ENCODE measurements at places on chromosomes 1 and 21.
A peak's percentile ranks its signal among the peaks of the same experiment; 100 is the strongest.

DNA sequence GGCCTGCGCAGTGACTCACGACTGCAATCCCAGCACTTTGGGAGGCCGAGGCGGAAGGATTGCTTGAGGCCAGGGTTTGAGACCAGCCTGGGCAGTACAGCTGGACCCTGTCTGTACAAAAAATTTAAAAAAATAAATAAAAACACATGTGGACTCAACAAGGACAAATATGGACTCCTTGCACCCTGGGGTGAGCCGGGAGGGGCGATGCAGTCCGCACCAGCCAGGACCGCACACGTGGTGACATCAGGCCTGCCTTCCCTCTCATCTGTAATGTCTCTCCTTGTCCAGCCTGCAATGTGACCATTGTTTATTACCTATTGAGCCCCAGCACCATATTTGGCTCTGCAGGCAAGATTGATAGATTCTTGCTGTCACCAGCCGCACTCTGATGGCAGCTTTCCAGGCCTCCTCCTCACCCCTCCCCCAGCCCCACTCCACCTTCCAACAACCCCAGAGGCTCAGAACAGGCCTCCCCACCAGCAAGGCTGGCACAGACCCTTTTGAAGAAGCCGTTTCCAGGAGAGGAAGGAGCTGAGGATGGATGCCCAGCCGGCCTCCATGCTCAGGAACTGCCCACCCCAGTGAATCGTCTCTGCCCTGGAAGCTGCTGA lies 55.2 kb downstream of the IRF2BP2 start:
- DNase-seq, result no peak

DNA sequence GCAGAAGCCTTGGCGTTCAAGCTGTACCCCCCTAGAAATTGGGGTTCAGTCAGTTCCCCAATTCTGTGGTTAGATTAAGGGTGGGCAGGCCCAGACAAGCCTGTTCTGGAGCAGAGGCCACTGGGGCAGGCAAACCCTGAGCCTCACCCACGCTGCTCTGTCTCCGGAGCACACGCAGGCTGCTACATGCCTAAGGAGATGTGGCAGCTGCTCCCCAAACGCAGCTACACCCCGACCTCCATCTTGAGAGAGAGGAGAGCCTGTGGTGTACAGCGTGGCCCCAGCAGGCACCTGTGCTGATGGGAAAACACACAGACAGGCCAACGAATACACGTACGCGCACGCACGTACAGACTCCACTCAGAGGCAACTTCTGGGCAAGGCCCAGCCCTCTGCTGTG lies 33.9 kb upstream of the GRHL3 start:
- no peak for DNase-seq

- no peak for DNase-seq
Measured at GRCh38 chr1:107183011-107183410, 42.2 kb downstream of the NTNG1 start.

DNA sequence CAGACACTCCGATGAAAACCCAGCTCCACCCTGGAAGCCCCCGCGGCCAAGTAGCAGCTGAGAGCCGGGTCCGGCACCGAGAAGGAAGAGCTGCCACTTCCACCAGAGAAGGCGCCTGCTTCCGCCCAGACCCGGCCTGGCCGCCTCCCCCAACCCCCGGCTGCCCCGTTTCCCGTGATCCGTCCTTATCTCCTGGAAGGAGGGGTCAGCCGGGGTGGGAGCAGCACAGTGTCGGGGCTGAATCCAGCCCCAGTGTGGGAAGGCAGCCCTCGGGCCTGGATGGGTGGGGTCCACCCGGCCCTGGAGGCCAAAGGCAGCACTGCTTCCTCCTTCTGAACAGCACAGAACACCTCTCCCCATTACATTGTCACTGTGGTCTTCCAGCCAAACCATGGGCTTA lies 69.4 kb downstream of the MEGF6 start:
- no peak for DNase-seq

DNA sequence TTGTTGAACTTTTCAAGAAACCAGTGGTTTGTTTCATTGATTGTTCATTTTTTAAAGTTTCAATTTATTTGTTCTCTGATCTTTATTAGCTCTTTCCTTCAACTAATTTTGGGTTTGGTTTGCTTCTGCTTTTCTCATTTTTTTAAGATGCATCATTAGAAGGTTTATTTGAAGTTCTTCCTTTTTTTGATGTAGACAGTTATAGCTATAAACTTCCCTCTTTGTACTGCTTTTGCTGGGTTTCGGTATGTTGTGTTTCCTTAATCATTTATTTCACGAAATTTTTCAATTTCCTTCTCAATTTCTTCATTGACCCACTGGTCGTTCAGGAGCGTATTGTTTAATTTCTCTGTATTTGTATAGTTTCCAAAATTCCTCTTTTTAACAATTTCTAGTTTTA lies 133.3 kb upstream of the GPR52 start:
- DNase-seq, result no peak

GRCh38 chr21:45103971-45104520 lies 29.7 kb downstream of the ADARB1 start:
- DNase-seq, result no peak

- no peak for DNase-seq
Measured at GRCh38 chr1:246907472-246907871, 24.3 kb downstream of the AHCTF1 start.

- no peak for DNase-seq
Measured at GRCh38 chr1:50426702-50427085, 3.5 kb upstream of the DMRTA2 start.

- DNase-seq, result no peak
Measured at GRCh38 chr1:23908453-23909341, 4.5 kb downstream of the CNR2 start.

DNA sequence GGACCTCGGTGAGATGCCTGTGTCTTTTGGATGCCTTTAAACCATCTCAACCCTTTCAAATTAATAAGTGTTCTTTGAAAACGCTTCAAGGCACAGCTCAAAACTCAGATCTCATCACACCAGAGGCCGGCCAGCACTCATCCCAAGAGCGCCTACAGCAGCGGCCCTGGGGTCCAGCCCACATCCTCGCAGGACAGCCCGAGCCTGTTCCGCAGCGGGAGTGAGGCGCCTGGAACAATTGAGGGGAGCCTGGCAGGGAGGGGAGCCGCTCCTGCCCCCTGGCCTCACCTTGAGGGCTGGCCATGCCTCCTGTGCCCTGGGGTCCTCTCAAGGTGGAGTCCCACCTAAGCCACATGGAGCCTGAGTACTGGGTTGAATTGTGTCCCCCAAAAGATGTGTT lies 37.9 kb downstream of the ACOT7 start:
- no peak for DNase-seq

DNA sequence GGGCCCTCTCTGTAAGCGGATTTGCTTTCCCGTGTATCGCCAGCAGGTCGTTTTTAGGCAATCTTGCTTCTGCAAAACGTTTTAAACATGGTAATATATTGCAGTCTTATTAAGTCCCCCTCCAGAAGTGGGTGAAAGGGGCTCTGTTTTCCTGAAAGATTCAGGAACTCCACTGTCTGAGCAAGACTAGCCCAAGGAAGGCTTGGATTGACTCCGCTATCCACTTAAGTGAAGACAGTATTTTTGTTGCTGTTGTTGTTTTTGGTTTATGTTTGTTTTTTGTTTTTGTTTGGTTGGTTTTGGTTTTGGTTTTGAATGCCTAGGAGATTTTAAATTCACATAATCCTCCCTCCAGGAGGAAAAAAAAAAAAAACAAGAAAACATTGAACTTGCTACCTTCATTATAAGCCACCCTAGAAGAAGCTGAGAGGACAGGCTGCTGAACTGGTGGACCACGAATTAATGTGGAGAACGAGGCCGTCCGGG lies 29.1 kb upstream of the NFIA start:
- DNase-seq, result no peak

GRCh38 chr1:110490791-110491451 lies 28.1 kb downstream of the KCNA10 start:
- DNase-seq, result no peak

DNA sequence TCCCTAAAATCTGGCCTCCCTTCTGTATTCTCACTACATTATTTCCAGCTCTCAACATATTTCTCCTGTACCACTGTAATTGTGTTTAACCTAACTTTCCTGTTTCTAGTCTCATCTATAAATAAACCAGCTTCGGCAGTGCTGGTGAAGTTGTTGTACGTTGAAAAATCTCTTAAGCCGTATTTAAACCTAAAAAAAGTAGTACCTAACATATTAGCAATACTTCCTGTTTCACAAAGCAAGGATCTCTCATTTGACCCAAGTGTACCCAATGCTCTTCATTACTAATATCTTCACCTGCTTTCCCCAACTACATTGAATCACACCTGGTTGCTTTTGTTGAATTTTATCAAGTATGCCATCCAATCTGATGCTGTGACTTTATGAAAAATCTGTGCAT lies 42.2 kb upstream of the RGS21 start:
- no peak for DNase-seq

DNA sequence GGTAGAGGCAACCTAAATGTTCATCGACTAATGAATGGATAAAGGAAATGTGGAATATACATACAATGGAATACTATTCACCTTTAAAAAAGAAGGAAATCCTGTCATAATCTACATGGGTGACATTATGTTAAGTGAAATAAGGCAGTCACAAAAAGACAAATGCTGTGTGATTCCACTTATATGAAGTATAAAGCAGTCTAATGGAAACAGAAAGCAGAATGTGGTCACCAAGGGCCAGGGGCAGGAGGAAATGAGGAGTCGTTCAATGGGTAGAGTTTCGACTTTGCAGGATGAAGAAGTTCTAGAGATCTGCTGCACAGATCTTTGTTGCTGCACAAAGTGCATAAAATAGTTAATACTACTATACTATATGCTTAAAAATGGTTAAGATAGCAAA lies 7.8 kb downstream of the DIPK1A start:
- peak; percentile 18 for DNase-seq

DNA sequence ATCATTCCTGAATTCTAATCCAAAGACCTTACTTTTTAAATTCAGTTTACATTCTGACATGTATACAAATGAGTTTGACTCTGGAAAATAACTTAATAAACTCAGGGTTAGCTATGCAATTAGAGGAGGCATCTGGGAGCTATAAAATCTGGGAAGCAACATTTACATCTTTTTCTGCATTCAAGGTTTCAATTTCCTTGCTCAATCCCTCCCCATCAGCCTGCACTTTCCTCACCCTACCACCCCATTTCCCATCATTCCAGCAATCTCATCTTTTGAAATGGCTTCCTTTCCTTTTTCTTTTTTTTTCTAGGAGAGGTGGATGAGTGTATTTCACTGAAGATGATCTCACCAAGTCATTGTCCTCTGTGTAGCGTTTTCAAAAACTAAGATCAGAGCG lies 65.3 kb upstream of the BEND5 start:
- DNase-seq, result no peak
